ENCODE measurements at places on chromosomes 16 and 17.

DNA sequence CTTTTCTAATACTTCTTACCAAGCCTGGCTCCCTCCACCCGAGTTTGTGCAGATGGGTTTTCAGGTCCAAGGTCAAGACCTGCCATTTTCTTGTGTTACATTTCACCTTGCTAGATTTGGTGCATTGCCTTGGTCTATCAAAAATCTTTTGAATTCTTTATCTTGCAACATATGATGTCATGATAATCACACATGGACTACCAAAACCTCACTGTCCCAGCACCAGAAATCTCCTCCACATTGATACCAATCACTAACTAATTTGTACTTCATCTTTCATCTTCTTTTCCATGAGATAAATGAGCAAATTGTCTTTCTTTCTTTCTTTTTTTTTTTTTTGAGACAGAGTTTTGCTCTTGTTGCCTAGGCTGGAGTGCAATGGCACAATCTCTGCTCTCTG is 33.0 kb upstream of the ZFHX3 start:
- no peak for DNase-seq

DNA sequence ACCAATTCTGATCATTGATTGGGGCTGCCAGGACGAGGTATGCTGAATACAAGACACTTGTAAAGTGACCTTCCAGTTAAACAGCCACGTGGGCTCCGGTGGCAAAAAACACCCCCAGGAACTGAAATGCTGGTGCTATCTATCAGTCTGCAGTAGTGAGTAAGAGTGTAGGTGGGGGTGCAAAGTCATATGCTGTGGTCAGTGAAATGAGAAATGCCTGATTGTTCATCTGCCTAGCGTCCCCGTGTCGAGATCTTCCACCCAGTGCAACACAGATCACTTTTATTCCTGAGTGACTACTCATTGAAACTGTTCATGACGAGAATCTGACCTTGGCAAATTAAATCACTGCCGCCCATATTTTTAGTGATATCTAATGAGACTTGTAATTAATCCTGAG is 806.5 kb upstream of the GOT2 start:
- DNase-seq, result peak; percentile 43

- no peak for DNase-seq
These were observed 10.9 kb upstream of the SPNS3 start for GRCh38 chr17:4422864-4423263.

- DNase-seq, result no peak
These were observed 25.3 kb upstream of the SEC14L1 start for GRCh38 chr17:77115510-77115909.

GRCh38 chr17:18990331-18990730 is 14.2 kb downstream of the FAM83G start:
- no peak for DNase-seq

Measured in ELR (cell line).